ENCODE measurements at places on chromosomes 7 and 10. TPM values are rescaled to one million over a fixed set of nuclear protein-coding genes. Genes with fewer than 3 reads are reported as not detected.

DNA sequence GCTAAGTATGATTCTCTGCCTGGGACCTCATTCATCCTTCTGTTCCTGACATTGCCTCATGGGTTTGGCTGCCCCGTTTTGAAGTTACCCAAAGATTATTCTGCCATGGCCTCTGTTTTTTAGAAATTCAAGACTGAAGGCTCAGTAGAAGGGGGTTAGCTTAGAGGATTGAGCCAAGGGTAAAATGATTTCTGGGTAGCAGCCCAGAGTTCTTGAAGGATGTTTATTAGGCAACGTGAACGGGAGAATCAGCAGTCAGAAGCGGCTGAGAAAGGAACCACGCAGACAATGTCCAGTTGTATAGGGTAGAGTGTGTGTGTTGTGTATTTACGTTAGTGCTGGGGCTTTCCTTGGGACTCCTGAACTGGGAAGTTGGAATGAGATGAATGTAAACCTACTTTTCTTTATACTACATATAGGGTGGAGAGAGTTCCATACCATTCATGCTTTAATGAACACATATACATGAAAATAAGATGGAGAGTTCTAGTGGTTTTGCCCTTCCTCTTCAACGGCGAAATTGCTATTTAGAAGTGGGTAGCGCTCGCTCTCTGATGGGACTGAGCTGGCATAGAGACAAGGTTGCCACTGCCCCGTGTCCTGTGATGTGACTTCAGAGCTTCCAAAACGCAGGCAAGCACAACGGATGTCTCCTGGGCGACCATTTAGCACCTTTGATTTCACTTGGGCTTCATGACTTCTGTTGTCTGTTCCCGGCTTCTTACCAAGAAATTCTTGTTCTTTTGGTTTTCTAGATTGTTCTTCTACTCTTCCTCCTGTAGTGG, 35.0 kb upstream of the IL15RA start:
- no peaks in the 10 kb centered on the region for H3K27me3 ChIP-seq
- H3K4me1 ChIP-seq, result no peaks in the 10 kb centered on the region
- no peak for DNase-seq
- no peaks in the 10 kb centered on the region for H3K36me3 ChIP-seq
- H3K4me3 ChIP-seq, result no peak overlapping the region

GRCh38 chr7:98788966-98789365, 80.8 kb downstream of the TMEM130 start:
- DNase-seq, result no peak
- peaks cover 6% of the 10 kb centered on the region for H3K27me3 ChIP-seq
- no peaks in the 10 kb centered on the region for H3K36me3 ChIP-seq
- H3K4me1 ChIP-seq, result no peaks in the 10 kb centered on the region
- H3K4me3 ChIP-seq, result no peak overlapping the region

- no peaks in the 10 kb centered on the region for H3K36me3 ChIP-seq
- H3K4me3 ChIP-seq, result no peak overlapping the region
- H3K27me3 ChIP-seq, result no peaks in the 10 kb centered on the region
- no peaks in the 10 kb centered on the region for H3K4me1 ChIP-seq
- DNase-seq, result no peak
- H3K27ac ChIP-seq, result no peak overlapping the region
Measured at GRCh38 chr7:13981070-13981469, 8.4 kb downstream of the ETV1 start.

DNA sequence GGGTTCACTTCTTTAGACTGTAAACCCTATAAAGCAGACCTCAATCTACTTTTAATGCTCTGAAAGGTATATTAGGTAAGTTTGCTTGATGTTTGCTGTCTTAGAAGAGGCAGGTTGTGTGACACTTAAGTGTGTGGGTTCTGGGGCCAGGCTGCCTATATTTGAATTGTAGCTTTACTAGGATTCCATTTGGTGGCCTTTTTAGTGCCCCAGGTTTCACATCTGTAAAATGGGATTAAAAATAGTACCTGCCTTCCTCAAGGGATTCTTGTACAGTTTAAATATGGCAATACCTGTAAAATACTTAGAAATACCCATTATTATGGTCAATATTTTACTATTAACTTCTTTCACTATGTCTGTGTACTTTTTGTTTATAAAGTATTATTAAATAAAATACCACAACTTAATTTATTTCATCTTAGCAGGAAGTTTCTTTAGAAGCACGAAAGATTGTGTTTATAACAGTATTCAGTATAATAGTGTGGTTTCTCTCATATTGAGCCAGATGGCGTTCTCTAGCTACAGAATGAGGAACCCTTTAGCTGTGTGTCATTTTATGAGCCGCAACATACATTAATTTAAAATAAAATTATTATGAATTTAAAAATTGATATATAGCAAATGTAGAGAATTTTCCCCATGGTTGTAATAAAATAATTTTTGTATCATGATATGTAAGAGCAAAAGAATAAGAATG, 94.2 kb downstream of the CDK14 start:
- DNase-seq, result no peak
- no peaks in the 10 kb centered on the region for H3K36me3 ChIP-seq
- H3K4me1 ChIP-seq, result no peaks in the 10 kb centered on the region
- H3K4me3 ChIP-seq, result no peak overlapping the region

Gene NPFFR1
- polyA plus RNA-seq, result 0.01 TPM

- H3K4me3 ChIP-seq, result no peak overlapping the region
- H3K4me1 ChIP-seq, result no peaks in the 10 kb centered on the region
- H3K27me3 ChIP-seq, result no peaks in the 10 kb centered on the region
- H3K27ac ChIP-seq, result no peak overlapping the region
Measured at GRCh38 chr7:132793474-132793873, 217.2 kb upstream of the PLXNA4 start.

GRCh38 chr7:42197451-42197850, 39.6 kb downstream of the GLI3 start:
- H3K4me3 ChIP-seq, result no peak overlapping the region
- no peaks in the 10 kb centered on the region for H3K36me3 ChIP-seq
- H3K4me1 ChIP-seq, result no peaks in the 10 kb centered on the region
- H3K27me3 ChIP-seq, result no peaks in the 10 kb centered on the region

GRCh38 chr7:78279032-78279431, 480.5 kb downstream of the PHTF2 start:
- no peaks in the 10 kb centered on the region for H3K27me3 ChIP-seq
- H3K4me1 ChIP-seq, result no peaks in the 10 kb centered on the region
- no peak overlapping the region for H3K27ac ChIP-seq
- no peaks in the 10 kb centered on the region for H3K36me3 ChIP-seq
- no peak for DNase-seq

GRCh38 chr10:118439824-118440223, 97.7 kb upstream of the FAM204A start:
- no peaks in the 10 kb centered on the region for H3K36me3 ChIP-seq
- H3K4me3 ChIP-seq, result no peak overlapping the region
- no peaks in the 10 kb centered on the region for H3K4me1 ChIP-seq
- DNase-seq, result no peak
- no peak overlapping the region for H3K27ac ChIP-seq

DNA sequence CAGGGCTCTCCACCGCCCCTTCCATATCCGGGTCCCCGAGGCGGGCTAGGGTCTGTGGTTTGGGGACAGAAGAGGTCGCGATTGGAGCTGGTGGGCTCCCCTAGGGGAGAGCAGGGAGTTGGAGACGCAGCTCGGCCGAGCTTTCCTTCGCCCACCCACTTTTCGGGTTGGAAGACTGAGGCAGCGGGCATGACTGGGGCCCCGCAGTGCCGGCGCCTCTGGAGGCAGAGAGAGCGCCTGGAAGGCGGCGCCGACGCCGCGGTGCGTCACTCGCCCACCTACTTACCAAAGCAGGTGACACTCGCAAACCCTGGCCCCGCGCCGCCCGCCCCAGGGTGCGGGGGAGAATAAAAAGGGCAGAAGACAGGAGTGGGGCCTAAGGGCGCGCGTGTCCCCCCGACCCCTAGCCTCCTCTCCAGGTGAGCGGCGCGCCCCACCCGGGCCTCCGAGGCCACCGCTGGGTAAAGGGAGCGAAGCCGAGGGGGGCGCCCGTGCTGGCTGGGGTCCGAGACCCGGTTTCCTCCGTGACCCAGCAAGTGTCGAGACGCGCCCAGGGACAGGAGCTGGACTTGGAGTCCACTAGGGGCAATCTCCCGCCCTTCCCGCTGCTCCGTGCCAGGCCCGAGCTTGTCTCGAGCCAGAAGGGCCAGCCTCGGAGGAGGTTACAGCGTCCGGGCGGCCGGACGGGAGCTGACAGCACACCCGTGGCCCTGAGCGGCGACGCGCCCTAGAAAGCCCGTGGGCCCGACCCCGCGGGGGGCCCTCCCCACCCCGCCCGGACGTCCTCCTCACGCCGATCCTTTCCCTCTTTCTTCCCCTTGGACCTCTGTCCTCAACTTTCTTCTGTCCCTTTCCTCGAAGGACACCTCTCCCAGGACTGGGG, 34.4 kb upstream of the GRID1 start:
- no peaks in the 10 kb centered on the region for H3K36me3 ChIP-seq
- peak overlapping the region; percentile 54 for H3K27ac ChIP-seq
- peak; percentile 77 for DNase-seq
- peak overlapping the region; percentile 75 for H3K4me3 ChIP-seq

DNA sequence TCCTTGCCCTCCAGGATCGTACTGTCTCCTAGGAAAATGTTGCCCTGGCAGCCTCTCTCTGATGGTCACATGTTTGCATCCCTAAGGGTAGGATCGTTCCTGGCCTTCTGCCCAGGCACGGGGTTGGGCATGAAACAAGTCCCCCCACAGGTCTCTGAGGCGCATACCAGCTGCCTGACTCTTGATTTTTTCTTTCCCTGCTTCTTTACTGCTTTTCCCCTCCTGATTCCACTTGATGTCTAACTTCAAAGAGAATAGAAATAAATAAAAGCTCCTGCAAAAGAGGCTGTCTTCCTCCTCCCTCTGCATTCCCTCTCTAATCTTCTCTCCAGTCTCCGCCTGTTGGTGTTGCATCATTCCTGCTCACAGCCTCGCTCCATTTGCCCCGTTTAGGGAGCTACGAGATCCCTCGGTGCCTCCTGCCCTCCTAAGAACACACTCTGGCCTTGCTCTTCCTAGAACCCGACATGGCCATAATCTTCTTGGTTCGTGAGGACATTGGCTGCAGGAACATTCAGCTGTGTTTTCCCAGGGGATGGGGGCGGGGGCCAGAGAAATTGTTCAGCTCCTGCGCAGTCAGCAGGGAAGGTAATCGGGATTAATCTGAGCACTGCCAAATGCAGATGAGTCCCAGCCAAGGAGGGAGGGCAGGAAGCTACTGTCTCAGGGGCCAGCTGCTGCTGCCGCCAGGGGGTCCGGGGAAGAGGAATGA, 26.0 kb downstream of the LEP start:
- peak; percentile 73 for DNase-seq
- no peaks in the 10 kb centered on the region for H3K36me3 ChIP-seq
- H3K4me3 ChIP-seq, result no peak overlapping the region
- H3K27me3 ChIP-seq, result peaks cover 48% of the 10 kb centered on the region
- H3K4me1 ChIP-seq, result no peaks in the 10 kb centered on the region
- H3K27ac ChIP-seq, result no peak overlapping the region

GRCh38 chr10:88028072-88028471, 164.6 kb downstream of the PTEN start:
- no peaks in the 10 kb centered on the region for H3K27me3 ChIP-seq
- DNase-seq, result no peak
- no peak overlapping the region for H3K4me3 ChIP-seq
- no peak overlapping the region for H3K27ac ChIP-seq
- no peaks in the 10 kb centered on the region for H3K36me3 ChIP-seq
- H3K4me1 ChIP-seq, result no peaks in the 10 kb centered on the region

DNA sequence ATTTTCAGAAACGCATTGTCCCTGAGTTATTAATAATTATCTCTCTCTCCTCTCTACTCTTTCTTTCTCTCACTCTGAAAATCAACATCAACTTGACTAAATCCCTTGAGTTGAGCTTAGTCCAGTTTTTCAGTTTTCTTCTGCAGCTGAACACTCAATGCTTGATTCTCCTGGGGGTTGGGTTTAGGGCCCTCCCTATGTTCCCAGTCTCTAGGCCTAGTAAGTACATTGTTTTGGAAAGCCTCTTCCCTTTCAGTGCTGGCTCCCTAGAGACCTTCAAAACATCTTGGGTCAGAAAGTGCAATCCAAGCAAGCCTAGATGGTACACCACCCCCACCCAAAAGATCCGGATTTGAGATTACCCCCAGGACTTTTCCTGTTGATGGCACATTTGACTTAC, 488.5 kb downstream of the LRMDA start:
- H3K27ac ChIP-seq, result no peak overlapping the region
- no peaks in the 10 kb centered on the region for H3K4me1 ChIP-seq
- DNase-seq, result no peak
- no peak overlapping the region for H3K4me3 ChIP-seq

Gene SKIDA1
- 0.04 TPM for polyA plus RNA-seq

Gene DDX50
- 27.5 TPM for polyA plus RNA-seq

Gene HERC4
- 8.8 TPM for polyA plus RNA-seq

Gene CELF2
- 13.2 TPM for polyA plus RNA-seq

Gene ACSM6
- not detected for polyA plus RNA-seq

Gene HOXA11
- polyA plus RNA-seq, result 0.25 TPM

DNA sequence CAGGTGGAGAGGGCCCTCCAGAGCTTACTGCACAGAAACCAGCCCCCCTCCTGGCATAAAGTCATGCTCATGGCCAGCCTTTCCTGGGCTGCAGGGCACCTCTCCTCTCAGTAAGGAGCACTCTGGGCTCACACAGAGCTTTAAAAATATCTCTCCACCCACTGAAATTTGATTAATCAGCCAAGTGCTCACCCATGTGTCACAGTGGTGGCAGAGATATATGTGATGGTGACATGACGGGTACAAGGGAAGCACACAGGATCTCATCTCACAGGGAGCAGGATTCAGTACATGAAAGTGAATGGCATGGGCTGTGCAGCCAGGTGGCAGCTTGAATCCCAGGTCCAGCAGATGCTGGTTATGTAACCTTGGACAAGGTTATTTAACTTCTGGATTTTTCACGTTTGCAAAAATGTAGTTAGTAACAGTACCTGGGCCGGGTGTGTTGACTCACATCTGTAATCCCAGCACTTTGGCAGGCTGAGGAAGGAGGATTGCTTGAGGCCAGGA, 144.8 kb downstream of the CALN1 start:
- DNase-seq, result no peak
- H3K4me1 ChIP-seq, result no peaks in the 10 kb centered on the region
- no peaks in the 10 kb centered on the region for H3K36me3 ChIP-seq
- H3K27me3 ChIP-seq, result peaks cover 5% of the 10 kb centered on the region

DNA sequence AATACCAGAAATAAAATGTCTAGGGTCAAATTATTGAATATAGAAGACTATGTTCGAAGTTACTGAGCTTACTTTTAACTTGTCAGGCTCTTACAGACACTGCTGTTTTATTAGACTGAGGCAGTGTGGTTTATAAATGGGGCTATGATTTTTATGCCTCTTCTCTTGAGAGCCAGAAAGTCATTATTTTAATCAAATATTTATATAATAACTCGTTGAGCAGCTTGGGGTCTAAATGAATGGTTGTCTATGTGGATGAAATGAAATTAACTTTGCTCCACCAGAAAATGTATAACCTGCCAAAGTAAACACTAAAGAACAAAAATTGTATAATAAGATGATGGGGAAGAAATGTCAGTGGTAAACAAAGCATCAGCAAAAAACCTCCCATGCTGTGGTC, 175.6 kb upstream of the THSD7A start:
- no peaks in the 10 kb centered on the region for H3K36me3 ChIP-seq
- DNase-seq, result no peak
- no peak overlapping the region for H3K27ac ChIP-seq
